CD4-positive, CD25-positive, alpha-beta regulatory T cell (primary cell): ENCODE measurements at places on chromosomes 5 and 9. TPM values are rescaled to one million over a fixed set of nuclear protein-coding genes. Genes with fewer than 3 reads are reported as not detected.

GRCh38 chr5:175133185-175133584 is 310.8 kb downstream of the DRD1 start:
- no peak for DNase-seq

- DNase-seq, result no peak
Observed at GRCh38 chr5:476814-477175, 33.8 kb downstream of the EXOC3 start.

GRCh38 chr5:173399851-173400250 is 71.6 kb upstream of the STC2 start:
- DNase-seq, result no peak

DNA sequence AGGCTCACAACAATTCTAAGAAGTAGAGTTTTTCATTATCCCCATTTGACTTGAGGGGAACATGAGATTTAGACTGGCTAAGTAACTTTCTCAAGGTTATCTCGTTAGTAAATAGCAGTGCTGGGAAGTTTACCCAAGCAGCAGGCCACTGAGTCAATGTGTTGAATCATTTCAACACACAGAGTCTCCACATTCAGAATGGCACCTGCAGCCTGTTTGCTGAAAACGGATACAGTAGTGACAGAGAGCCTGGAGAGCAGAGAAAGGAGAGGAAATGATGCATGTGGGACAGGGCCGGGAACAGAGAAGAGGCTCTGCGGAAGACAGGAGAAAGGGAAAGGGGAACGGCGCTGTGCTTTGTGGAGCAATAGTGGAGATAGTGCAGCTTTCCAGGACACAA is 33.5 kb upstream of the ZSWIM6 start:
- DNase-seq, result no peak

DNA sequence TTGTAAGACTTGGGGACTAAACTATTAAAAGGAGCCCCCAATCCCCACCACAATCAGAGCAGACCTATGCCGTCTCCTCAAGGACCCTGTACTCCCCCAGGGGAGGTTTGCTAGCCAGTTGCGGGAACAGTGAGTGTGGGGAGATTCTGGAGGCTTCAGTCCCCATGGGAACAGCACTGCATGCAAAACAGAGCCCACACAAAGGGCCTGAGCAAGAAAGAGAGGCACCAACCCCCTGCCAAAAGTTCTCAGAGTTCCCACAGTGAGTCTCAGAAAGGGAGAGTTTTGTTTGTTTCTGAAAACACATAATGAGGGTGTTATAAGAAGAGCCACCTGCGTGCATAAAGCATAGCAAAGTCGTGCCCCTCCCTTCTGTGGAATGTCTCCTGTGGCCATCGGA is 56.6 kb downstream of the CFAP90 start:
- DNase-seq, result no peak

DNA sequence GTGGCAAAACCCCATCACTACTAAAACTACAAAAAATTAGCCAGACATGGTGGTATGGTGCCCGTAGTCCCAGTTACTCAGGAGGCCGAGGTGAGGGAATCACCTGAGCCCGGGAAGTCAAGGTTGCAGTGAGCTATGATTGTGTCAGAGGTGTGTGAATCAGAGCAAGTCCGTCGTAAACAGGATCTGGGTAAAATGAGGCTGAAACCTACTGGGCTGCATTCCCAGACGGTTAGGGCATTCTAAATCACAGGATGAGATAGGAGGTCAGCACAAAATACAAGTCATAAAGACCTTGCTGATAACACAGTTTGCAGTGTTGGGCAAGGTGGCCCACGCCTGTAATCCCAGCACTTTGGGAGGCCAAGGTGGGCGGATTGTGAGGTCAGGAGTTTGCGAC is 1.9 kb upstream of the CLTB start:
- no peak for DNase-seq

DNA sequence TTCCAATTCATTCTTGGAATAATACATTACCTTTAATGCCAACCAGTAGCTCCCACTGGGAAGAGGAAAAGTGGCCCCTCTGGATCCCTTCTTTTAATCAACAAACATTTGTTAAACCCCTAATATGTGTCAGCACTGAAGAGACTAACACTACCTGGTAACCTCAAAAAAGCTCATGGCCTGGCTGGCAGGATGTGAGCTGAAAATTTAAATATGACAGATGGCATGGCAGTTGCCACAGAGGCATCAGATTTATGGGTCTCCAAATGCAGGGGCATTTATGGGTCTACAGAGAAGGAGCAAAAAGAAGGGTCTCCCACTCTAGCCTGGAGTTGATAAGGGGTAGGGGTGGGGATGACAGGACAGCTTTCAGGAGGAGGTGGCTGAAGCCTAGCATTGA is 12.5 kb downstream of the DNAH5 start:
- no peak for DNase-seq

DNA sequence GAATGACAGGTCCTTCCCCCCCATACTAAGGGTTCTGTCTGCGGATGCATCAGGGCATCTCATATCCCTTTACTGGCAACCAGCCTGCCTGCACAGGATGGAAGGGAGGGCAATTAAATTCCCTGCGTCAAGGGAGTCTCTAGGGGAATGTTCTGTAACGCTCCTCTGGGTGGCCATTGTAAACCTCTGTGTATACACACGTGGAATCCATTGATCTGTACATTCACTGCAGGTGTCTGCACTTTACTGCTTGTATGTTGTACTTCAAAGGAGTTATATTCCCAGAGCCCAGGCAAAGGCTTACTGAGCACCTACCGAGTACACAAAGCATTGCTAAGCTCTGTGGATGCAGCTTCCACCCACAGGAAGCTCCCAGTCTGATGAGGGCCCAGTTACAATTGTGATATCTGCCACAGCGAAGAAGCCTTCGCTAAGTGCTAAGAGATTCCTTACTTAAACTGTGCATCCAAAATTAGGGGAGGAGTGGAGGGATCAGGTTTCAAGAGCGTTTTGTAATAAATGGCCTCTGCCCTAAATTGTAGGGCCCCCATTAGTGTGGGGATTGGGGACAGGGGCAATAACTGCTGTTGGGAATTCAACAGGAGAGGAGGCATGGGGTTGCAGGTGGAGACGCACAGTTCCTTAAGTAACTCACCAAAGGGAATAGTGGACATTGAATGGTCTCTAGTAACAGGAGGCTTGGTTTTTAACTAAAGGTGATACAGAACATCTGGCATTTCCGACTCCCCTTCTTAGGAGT is 1.5 kb upstream of the RETREG1 start:
- no peak for DNase-seq

GRCh38 chr9:121557581-121558447 is 58.2 kb upstream of the GGTA1 start:
- no peak for DNase-seq

DNA sequence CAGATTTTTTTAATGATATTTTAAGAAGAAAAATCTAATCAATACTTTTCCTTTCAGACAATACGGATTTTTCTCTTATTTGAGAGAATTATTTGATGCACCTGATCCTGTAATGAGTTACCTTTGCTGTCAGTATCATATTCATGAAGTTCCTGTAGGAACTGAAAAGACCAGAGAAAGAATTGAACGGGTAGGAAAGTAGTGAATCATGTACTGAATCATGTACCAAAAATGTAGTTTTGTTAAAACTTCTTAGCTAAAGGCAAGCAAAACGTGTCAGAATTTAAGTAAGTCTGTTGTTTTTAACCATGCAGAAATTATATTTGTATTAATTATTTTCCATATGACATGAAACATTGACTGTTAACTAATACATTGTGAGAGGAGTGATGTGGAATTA is 56.6 kb downstream of the SMC5 start:
- no peak for DNase-seq

- no peak for DNase-seq
Observed at GRCh38 chr5:31638345-31638744, 586 bp upstream of the PDZD2 start.

GRCh38 chr9:77719321-77719720 is 71.2 kb upstream of the GNA14 start:
- no peak for DNase-seq

GRCh38 chr9:110213413-110214044 is 5.6 kb upstream of the C9orf152 start:
- no peak for DNase-seq

- no peak for DNase-seq
Observed at GRCh38 chr9:101840694-101841188, 102.3 kb upstream of the GRIN3A start.

DNA sequence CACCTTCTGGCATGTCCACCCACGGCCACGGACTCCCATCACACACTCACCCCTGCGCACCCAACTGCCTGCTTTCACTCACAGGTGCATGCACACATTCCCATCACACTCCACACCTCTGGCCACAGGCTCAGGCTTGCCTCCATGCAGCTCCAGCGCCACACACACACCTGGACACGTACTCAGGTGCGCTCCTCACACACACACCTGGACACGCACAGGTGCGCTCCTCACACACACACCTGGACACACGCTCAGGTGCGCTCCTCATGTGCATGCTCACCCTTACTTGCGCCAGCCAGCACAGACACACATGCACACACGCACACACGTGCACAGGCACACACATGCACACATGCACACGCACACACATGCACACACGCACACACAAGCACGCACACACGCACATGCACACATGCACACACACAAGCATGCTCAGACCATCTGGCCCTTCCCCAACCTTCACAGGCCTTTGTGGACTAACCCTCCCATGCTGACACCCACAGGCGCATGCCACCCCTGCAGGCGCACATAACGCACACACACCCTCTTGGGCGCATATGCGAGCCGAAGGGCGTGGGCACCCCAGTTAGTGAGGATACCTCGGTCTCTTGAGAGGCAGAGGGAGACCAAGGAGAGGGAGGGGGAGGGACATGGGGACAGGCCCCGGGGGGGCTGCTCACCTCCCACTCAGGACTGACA is 8.3 kb downstream of the GRIN1 start:
- no peak for DNase-seq

DNA sequence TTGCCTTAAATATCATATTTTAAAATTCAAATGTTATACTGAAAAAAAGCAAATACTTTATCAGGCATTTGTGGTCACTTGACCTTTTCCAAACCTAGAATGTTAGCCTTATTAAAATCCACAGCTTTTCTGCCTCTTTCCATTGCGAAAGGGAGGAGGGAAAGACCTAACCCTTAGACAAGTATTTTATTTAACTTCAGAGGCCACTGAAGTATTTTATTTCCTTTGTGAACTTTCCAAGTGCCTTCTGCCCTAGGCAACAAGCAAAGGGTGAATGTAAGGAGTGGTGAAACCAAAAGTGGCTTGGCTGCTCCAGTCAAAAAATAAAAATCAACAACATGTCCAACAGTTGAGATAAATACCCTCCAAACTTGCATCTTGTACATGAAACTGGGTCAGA is 376.1 kb downstream of the EFNA5 start:
- no peak for DNase-seq

GRCh38 chr9:126907058-126907457 is 7.5 kb upstream of the RALGPS1 start:
- no peak for DNase-seq

The GBA2 gene
- 47.9 TPM for total RNA-seq

The CCNJL gene
- total RNA-seq, result not detected

The C9orf50 gene
- total RNA-seq, result not detected

The PCDH1 gene
- 0.20 TPM for total RNA-seq

The CCL19 gene
- total RNA-seq, result not detected

The PCDHGA10 gene
- not detected for total RNA-seq

The GFRA3 gene
- total RNA-seq, result not detected

The UBE2QL1 gene
- total RNA-seq, result not detected

The CCL21 gene
- not detected for total RNA-seq

The BTNL8 gene
- not detected for total RNA-seq

The SEMA5A gene
- 2.8 TPM for total RNA-seq
